Activated CD8-positive, alpha-beta memory T cell treated with anti-CD3 and anti-CD28 coated beads for 4 hours (primary cell): ENCODE measurements at places on chromosomes 12 and 14.

- DNase-seq = no peak
Observed at GRCh38 chr12:32727237-32727636, 28.5 kb downstream of the YARS2 start.

DNA sequence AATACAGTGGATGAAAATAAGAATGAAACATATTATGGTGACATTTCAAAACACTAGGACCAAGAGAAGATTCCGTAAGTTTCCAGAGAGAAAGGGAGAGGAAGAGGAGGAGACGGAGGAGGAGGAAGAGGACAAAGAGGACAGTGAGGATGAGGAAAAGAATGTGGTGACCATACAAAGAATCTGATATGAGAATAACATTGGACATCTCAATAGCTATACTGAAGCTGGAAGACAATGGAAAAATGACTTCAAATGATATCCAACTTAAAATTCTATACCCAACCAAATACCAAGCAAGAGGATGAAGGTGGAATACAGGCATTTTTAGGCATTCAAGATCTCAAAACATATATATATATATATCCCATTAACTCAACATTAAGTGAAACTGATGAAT, 173.4 kb downstream of the PAWR start:
- no peak for DNase-seq

- no peak for DNase-seq
Observed at GRCh38 chr12:91055976-91056375, 1.8 kb downstream of the KERA start.

DNA sequence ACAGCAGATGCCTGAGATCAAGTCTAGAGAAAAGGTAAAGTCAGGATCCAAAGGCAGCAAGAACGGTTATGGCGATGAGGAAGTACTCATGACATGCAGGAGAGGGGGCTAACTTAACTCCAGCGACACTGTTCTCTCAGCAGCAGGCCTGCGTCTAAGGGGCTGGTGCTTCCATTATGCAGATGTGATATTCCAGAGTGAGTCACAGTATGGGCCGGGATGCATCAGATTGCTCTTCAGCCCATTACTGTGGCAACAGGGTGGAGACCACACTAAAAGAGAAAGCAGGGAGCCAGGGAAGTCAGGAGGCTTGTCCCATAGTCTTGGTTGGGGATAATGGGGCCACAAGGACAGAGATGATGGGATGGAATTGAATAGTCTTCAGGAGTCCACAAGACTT, 151.8 kb upstream of the NTF3 start:
- DNase-seq = no peak

- no peak for DNase-seq
Observed at GRCh38 chr12:93848523-93849101, 171.4 kb downstream of the CRADD start.

DNA sequence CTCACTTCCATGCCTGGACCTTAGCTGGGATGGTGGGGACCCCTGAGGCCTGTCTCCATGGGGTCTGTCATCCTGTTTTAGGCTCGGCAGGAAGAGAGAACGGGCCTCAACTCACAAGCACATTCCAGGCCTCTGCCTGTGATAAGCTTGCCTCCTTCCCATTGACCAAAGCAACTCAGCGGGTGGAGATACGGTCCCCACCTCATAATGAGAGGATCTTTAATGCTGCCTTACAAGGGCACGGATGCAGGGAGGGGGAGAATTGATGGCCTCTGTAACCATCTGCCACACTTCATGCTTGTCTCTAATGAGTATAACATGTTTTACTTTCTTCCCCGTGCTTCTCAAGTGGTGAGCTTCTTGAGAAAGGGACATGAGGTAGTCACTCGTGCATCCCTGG, 50.0 kb downstream of the GLT1D1 start:
- no peak for DNase-seq

- DNase-seq = no peak
Observed at GRCh38 chr12:132966676-132967415, 10.7 kb upstream of the ZNF605 start.

GRCh38 chr12:23008623-23009022, 383.7 kb downstream of the ETNK1 start:
- no peak for DNase-seq

- peak; percentile 24 for DNase-seq
Observed at GRCh38 chr12:7806863-7807487, 17.8 kb downstream of the NANOG start.

- DNase-seq = no peak
Observed at GRCh38 chr12:87336814-87337336, 692.3 kb downstream of the C12orf50 start.

- DNase-seq = no peak
Observed at GRCh38 chr14:99774556-99775307, 18.5 kb upstream of the EML1 start.

DNA sequence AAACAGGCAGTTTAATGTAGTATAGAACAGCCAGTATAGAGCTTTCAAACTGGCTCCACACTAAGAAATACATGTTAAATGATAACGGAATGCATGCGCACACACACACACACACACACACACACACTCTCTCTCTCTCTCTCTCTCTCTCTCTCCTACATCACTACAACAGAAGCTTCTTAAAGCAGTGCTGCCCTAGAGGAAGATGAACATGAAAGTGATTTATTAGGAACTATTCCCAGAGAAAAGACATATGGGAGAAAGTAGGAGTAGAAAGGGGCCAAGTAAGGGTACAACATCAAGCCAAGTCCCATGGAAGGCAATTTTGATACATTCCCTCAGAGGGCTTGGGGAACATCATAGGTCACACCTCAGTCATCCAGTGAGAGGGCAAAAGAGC, 16.4 kb upstream of the DHRS4 start:
- DNase-seq = no peak

DNA sequence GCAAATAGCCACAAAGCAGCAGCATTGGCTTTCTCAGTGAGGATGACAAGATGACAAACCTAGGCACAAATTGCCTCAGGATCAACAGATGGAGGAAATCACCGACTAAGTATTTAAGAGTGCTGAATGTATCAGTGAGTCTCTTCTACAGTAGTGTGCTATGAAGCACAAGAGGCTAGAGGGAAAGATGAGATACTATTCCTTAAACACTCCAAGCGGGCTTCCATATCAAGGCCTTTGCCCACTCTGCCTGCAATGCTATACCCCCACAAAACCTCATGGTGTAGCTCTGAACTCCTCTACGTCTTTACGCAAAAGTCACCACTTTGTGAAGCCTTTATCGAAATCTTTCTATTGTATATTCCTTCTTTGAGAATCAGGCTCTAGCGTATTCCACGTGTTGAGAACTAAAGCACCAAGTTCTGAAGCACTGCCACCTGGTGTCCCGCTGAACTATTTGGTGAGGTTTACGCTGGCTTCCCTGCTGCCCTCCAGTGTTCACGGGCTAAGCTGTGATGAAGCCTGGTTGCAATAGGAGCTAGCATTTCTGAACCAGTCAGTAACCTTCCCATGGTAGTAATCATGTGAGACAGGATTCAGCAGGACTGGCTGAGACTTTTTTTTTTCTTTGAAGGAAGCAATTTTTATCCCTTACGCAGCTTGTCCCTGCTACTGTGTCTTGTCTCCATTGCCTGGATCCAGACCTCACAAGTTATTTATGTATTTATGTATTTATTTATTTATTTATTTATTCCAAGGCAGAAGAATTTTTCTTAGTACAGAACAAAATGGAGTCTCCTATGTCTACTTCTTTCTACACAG, 426.5 kb upstream of the OR4E1 start:
- DNase-seq = peak; percentile 11

GRCh38 chr12:115846516-115846915, 431.0 kb downstream of the MED13L start:
- DNase-seq = no peak

GRCh38 chr12:60345442-60345841, 749.6 kb downstream of the SLC16A7 start:
- DNase-seq = no peak

DNA sequence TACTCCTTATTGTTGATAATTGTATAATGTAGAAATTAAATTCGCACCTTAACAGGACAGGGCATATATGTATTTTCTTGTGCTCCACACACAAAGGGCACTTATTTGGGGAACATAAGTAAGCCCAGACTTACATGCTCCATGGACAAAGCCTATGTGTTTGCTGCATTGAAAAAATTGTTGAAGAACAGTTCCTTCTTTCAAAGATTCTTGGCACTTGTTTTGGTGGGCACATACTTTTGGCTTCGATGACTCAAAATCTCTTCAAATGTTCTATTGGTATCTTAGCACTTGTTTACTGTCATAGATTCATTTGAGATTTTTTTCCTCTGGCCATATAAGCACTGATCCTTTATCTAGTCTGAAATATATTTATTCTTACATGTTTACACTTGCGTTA, 1.4 kb upstream of the MAP4K5 start:
- no peak for DNase-seq

DNA sequence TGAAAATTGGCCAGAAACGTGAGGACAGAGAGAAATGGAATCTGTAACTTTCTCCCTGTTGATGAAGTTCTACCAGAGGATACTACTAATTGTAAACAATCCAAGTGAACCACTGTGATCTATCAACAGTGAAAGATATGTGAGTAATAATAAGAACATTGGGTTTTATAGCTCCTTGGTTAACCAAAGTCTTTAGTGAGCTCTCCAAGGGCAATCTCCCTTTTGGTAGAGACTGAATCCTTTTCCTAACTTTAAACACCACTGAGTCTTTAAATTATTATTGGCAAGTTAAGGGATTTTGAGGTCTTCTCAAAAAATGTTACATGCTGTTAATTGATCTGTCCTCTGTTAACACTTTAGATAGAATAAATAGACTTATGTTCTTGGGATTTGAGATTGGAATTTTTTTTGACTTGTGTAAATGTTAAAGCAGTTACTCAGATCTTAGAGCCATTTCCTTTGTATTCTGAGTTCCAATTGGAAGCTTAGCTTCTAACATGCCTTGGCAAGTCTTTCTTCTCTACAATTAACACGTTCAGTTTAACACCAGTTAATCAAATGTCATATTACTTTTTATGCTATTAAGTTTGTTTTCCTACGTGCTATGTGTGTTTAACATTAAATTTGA, 338.2 kb upstream of the DDHD1 start:
- no peak for DNase-seq

GRCh38 chr14:72549854-72550253, 344.0 kb downstream of the DPF3 start:
- no peak for DNase-seq

DNA sequence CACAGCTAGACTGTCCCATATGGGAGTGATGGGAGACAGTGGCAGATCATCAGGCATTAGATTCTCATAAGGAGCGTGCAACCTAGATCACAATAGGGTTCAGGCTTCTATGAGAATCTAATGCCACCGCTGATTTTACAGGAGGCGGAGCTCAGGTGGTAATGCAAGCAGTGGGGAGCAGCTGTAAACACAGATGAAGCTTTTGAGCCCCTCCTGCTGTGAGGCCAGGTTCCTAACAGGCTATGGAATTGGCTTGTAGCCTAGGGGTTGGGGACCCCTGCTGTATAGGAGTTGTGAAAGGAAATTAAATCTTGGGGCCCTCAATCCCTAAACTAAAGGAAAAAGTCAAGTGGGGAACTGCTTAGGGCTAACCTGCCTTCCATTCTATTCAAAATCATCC, 29.6 kb downstream of the ADIPOR2 start:
- DNase-seq = no peak
